NT2/D1 (cell line): ENCODE measurements at places on chromosomes 3 and 15.

GRCh38 chr15:81072551-81072950, 61.5 kb upstream of the CFAP161 start:
- DNase-seq: no peak

DNA sequence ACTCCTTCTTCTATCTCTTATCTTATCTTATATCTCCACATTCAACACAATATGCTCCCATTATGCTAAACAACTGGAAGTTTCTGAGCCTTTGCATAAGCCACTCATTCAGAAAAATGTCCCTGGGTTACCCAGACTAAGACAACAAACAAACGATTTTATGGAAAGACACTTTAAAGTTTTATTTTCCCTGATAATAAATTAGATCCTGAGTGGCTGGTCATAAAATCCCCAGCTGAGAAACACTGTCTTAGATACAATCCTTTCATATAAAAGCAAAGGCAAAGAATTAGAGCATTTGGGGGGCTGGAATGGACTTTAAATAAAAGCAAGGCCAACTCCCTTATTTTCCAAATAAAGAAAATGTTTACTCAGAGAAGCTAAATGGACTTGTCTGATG, 322.3 kb downstream of the GBE1 start:
- no peak for DNase-seq

DNA sequence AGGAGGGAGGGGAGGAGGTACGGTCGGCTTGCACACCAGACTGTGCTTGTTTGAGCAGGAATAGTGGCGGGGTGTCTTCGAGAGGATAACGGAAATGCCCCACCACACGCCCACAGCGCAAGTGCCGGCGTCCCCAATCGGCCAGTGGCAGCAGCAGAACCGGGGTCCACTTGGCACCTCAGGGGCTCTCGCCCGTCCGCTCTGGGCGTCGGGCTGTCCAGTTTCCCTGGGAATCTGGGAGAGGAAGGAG, 53.7 kb downstream of the CCDC54 start:
- DNase-seq: no peak

DNA sequence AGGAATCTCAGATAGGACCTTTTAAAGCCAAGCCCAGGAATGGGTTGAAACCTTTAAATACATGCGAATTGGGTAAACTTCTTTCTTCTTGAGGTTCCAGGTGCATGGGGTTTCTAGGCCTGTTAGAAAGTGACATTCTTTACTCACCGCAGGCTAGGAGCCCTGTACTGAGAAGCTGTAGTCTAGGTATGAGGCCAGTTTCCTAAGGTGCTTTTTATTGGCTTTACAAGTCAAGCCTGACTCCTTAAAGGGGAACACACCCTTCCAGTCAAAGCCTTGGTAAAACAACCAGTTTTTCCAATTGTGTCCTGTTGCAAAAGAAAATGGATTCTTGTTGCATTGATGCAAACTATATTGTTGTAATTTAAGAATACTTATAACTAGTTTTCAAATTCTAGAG, 76.1 kb upstream of the ATP11B start:
- no peak for DNase-seq

- DNase-seq: no peak
Observed at GRCh38 chr3:178584722-178585380, 48.6 kb downstream of the KCNMB2 start.

DNA sequence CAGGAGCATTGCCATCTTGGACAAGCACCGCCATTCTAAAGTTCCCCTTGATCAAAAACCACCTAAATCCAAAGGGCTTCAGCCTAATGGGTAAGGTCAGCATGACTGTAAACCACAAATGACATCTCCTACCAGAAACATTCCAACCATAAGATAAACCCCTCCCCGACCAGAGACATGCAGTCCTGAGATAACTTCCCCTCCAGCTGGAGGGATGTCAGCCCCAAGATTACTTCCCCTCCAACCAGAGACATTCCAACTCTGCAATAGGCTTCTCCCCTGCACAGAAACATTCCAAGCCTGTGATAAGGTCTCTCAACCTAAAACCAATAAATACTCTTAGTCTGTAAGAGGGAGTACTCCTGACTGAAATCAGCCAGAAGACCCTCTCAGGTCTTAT, 62.7 kb upstream of the DNAJC19 start:
- DNase-seq: no peak

- DNase-seq: no peak
Observed at GRCh38 chr3:157370867-157371266, 65.8 kb upstream of the PTX3 start.

DNA sequence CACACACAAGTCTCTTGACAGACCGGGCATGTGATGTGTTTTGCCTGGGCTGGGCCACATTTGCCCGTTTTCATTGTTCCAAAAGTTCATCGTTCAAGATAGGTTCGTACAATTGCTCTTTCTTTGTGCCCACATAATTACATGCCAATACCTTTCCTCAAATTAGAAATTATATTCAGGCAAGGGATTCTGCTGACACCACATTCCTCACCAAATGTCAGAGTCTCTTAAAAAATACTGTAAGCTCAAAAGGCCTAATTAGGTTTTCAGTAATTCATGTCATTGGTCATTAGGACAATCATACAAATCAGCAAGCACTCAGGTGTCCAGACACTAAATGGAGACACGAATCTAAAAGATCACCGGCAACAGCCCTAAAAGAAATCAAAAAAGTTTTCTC, 215.3 kb downstream of the ALCAM start:
- no peak for DNase-seq

DNA sequence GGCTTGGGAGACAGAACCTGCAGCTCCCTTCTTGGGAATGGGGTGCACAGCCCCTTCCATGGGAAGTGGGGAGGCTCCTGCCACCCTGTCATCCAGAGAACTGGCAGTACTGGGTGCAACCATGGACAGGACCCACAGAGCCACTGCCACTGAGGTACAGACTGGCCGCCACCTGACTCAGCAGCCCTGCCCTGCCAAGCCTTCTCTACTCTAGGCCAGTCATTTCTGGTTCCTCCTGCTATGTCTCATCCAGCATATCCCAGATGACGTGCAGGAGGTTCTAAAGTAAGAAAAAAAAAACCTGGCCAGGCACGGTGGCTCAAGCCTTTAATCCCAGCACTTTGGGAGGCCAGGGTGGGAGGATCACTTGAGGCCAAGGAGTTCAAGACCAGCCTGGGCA, 76.9 kb upstream of the RPL32 start:
- DNase-seq: no peak

- DNase-seq: no peak
Observed at GRCh38 chr15:88048755-88049154, 207.8 kb downstream of the NTRK3 start.

DNA sequence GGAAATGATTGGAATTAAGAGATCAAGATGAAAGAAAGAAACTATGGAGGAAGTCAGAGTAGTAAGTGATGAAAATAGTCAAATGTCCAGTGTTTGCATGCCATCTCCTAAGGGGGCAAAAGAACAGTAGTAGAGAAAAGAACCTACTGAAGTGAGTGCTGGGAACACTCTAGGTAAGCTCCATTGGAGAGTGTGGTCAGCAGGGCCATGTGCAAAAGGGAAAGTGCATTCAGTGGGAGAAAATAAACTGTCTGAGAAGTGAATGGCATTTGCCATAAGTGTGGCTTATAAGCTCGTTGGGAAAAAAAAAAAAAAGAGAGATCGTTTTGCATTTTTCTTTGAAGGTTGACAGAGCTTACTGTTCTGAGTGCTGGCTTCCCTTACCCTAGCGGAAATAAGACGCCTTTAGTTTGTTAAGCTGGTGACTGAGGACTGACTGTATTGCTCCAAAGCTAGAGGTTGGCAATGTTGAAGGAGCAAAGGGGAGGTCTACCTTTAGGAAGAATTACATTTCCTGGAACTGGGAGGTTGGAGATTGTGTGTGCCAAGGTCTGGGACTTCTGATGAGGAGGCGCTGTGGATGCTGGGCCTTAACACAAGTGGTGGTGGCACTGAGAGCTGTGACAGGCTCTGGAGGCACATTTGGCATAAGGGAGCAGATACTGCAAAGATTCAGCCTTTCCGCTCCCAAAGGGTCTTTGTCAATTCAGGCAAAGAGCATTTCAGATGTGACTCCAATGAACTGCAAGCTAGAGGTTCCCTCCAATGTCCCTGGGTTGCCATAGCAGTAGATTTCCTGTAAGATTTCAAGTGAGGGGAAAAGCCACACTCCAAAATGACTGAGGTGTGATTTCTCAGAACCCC, 287.8 kb upstream of the SATB1 start:
- no peak for DNase-seq

GRCh38 chr3:116338713-116339112, 106.6 kb downstream of the LSAMP start:
- no peak for DNase-seq

- DNase-seq: no peak
Observed at GRCh38 chr3:4233488-4233887, 69.7 kb upstream of the SETMAR start.

GRCh38 chr3:50502584-50503423, 630 bp downstream of the CACNA2D2 start:
- no peak for DNase-seq

DNA sequence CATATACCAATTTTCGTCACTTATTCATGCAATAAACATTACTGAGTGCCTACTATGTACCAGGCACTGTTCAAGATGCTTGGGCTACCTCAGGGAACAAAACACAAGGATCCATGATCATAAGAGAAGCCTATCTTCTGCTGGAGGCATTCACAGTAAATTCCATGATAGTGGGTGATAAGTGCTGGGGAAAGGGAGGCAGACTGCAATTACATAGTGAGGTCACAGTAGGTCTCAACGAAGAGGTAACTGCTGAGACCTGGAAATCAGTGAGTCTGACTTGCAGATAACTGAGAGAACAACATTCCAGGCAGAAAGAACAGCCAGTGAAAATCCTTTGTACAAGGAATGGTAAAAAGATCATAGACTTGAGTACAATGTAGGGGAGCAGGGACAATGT, 33.6 kb downstream of the RAF1 start:
- no peak for DNase-seq

DNA sequence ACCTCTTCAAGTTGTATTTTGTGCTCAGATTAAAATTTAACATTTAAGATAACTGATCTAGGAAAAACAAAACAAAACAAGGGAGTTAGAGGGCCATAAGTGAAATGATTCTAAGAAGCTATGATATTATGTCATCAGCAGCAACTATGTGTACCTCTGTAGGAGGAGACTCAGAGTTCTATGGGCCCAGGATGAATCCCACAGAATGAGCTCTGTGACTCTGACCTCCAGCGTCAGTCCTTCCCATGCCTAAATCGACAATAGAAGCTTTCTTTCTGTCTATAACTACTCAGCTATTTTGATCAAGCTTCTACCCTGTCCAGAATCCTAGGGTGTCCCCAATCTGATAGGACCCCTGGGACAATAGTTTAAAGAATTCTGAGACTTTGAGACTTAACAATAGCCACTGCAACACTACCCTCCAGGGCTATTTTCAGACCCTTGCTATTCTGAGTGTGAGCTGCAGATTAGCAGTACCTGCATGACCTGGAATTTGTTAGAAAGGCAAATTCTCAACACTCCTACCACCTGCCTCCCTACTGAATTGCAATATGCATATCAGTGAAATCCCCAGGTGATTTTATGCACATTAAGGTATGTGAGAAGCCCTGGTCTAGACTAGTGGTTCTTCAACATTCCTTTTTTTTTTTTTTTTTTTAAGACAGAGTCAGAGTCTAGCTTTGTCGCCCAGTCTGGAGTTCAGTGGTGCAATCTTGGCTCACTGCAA, 66.7 kb downstream of the ARHGAP31 start:
- no peak for DNase-seq

GRCh38 chr3:177427540-177427939, 230.3 kb upstream of the TBL1XR1 start:
- no peak for DNase-seq

- DNase-seq: no peak
Observed at GRCh38 chr3:36318621-36319200, 61.6 kb upstream of the STAC start.

GRCh38 chr3:14123308-14124222, 1.1 kb downstream of the CHCHD4 start:
- DNase-seq: no peak

- DNase-seq: peak; percentile 42
Observed at GRCh38 chr3:172332256-172333041, 115.8 kb downstream of the GHSR start.

DNA sequence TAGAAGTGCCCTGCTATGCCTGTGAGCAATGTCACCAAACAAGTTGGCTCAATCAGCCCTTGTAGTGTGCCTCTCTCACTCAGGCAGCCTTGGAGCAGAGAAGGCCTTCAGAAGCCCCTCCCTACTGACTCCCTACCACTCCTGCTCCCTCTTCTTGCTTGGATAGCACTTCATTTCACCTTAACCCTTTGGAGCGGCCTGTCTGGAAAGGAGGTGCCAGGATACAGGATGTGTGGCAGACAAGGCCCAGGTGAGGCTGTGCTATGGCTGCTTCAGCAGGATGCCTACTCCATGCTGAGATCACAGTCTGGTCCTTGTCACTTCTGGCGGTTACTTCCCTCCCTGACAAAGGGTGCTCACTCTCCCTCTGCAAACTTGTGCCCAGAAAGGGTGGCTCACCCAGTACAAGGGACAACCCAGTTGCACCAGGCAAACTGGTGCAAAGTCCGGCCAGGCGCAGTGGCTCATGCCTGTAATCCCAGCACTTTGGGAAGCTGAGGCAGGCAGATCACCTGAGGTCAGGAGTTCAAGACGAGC, 1.1 kb downstream of the MON1A start:
- DNase-seq: no peak

GRCh38 chr3:73245459-73245858, 184.0 kb downstream of the EBLN2 start:
- no peak for DNase-seq
